Central memory CD4-positive, alpha-beta T cell (primary cell): ENCODE measurements at places on chromosomes 2 and 18.

DNA sequence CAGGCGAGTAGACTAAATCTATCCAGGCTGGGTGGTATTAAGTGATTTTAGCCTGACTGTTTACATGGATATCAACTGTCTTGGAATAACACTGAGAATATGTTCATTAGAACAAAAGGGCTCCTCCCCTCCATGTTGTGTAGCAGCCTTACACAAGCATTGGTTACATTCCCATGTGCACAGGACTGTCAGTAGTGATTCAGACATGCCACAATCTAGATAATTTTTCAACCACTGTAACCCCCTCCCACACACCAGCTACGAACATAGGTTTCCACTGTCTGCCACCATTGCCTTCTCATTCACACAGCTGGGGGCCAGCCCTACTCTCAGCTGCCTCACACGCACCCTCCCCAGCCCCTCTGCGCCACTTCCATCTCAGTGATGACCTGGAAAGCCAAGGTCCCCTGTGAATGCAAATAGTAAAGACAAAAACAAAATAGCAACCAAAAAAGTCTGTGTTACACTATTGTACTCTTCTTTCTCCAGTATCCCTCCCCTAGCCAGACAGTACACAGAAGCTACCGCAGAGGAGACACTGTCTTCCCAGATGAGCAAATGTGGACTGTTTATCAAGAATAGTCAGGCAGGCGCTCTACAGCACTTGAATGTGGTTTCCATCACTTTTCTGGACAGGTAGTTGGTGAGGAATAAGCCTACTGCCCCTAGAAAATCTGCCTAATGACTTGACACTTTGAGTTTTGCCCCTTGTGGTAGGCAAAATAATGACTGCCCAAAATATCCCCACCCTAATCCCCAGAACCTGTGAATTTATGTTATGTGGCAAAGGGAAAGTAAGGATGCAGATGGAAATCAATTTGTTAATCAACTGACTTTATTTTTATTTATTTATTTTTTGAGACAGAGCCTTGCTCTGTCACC lies 27.9 kb upstream of the TYMS start:
- no peak for DNase-seq

DNA sequence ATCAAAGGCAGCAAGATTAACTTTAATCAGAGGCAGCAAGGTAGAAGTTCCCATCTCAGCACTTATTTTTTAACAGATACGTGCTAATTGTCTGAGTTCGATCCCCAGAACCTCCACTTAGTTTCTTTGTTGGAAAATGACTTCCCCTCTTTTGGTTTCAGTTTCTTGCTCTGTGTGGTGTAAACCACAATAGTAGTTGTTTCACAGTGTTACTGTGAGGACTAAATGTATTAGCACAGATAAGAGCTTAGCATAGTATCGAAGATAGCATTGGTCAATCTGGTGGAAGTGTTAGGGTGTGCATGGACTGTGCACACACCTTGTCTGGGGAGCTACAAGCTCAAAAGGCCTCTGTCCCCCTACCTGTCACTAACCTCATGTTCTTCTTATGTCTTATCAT lies 988.3 kb upstream of the GYPC start:
- no peak for DNase-seq

- DNase-seq: no peak
Observed at GRCh38 chr18:6487968-6488367, 73.3 kb upstream of the L3MBTL4 start.

DNA sequence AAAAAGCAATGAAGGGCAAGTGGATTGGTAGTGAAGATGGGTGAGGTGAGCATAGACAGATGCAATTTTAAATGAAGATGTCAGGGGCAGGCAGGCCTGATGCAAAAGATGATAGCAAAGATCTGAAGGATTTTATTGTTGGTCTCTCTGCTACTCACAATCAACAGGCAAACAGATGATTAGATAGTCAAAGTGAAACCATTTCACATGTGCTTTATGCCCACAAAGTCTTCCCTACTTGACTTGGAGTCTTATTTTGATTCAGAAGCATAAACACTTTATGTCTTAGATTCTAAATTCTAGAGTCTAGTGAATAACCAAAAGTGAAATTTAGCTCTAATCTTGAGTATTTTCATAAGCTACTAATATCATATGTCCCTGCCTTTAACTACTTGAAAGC lies 153.8 kb upstream of the HNRNPA3 start:
- no peak for DNase-seq
